ENCODE measurements at places on chromosomes 16 and 17.

DNA sequence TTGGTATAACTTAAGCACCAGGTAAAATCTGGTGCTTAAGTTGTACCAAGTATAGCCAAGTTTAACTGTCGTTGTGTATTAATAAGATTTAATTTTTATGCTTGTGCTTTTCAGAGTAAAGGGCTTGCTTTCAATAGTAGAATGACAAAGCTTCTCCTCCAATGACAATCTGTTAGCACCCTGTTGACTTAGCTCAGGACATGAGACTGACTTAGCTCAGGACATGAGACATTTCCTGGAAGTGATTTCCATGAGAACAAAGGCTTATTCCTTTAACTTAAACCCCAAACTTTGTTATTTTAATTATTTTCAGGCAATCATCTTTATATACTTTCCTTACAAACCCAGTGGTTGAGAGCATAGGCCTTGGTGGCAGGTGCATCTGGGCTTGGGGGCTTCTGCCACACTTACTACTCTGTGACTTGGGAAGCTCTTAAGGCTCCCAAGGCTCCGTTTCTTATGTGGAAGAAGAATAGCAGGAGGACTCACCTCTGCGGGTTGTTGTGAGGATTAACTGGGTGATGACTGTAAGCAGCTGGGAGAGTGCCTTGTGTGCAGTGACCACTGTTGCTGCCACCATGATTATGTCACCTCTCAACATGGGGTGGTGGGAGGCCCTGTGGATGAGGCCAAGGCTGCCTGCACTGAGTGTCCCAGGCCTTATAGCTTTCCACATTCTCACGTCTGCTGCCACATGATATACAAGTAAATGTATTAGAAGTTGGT, 59.4 kb upstream of the CMIP start:
- no peak for DNase-seq

DNA sequence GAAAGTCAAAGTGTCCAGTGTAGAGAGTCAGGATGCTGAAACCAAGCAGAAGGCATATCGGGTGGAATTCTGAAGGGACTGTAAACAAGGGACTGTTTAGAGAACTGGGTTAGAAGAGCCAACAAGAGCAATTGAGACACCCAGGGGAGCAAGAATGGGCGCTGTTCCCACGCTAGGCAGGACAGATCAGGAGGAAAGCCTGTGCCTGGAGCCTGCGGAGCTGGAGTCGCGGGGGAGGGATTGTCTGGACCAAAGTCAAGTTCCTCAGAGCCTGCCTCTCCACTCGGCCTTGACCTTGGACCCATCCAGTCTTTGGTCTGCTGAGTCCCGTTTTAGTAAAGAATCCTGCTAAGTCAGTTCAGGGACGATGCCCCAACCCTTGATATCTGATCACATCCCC, 14.7 kb upstream of the KLHL36 start:
- DNase-seq = no peak

GRCh38 chr16:68037841-68038597, 14.9 kb downstream of the DUS2 start:
- DNase-seq = no peak

GRCh38 chr17:4156750-4157381, 13.9 kb downstream of the CYB5D2 start:
- no peak for DNase-seq

DNA sequence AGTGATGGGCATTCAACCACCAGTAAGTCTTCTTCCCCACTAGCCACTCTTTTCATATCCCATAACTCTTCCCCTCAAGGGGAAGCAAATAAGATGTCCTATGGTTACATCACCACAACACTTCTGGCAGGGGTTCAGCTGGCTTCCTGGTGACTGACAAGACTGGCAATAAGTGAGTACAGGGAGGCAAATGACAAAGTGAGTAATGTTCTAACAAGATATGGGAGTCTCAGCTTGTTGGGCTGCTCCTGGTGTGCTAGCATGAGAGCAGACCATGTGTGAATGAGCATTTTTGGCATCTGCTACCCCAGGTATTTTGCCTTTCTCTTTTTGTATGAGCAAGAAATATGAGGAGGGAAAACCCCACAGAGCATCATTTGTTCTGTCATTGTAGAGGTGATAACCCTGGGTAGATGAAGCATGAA, 9.9 kb downstream of the TMIGD1 start:
- no peak for DNase-seq

GRCh38 chr17:82691714-82692113, 6.8 kb downstream of the RAB40B start:
- DNase-seq = no peak

DNA sequence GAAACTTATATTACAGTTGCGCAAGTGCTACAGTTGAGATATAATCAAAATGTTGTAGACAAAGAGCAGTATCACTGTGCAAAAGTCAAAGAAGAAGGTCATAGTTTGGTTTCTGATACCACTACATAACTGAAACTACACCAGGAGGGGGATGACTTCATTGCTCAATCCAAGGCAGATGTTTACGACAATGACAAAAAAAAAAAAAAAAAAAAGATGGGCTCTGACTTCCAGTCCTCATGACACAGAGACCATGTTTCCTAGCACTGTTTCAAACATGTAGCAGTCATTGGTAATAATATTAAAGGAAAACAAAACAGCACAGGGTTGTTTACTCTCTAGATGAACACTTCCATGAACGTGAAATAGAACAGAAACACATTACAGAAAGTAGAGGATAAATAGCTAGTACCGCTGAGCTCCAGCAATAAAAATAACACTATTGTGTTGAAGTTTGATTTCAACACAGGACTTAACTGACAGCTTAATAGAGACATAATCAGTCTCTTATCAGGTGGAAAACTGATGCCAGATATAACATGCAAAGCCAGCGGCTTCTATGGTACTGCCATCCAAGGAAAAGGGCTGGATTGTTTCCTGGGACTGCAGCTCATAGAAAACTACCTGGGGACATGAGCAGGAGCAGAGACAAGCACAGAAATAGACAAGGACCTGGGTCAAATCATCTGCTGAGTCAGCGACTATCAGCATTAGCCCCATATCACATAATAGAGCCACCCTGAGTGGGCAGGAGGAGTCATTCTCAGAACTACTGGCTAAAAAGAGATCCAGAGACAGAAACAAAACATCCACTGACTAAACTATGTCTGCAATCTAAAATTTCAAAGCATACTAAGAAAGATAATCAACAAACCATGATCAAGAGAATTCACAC, 463.6 kb upstream of the SOX9 start:
- no peak for DNase-seq
